ENCODE measurements at places on chromosomes 1 and 21.

- no peak for DNase-seq
Observed at GRCh38 chr21:43196826-43197225, 28.0 kb downstream of the CRYAA start.

DNA sequence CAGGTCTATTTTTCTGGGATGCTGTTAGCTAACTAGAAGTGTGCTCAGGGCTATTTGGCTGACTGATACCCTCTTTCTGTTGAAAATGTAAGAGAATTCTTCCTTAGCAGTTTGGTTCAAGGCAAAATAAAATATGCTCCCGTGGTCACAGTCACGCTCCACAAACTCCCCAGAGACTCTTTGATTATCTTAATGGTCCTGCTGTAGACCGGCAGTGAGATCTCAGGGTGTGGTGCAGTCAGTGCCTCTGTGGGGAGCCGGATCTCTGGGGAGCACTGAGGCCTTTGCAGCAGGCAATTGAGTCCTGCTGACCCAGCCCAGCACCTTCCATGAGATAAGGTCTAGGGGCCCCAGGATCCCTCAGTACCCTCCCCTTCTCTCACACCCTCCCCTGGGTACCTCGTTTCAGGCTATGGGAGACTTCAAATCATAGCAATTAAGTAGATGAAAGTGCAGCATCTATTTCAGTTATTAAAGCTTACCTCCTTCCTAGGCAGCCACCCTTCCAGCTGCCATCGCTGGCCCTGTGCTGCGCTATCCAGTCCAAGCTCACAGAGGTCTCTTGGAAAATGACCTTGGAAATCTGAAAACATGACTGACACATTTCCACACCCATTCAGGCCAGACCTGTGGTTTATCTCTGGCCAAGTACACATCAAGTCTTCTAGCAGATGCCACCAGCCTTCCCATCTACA, 98.1 kb downstream of the SEC16B start:
- no peak for DNase-seq

GRCh38 chr1:56330391-56331026, 248.9 kb downstream of the PLPP3 start:
- peak; percentile 20 for DNase-seq

DNA sequence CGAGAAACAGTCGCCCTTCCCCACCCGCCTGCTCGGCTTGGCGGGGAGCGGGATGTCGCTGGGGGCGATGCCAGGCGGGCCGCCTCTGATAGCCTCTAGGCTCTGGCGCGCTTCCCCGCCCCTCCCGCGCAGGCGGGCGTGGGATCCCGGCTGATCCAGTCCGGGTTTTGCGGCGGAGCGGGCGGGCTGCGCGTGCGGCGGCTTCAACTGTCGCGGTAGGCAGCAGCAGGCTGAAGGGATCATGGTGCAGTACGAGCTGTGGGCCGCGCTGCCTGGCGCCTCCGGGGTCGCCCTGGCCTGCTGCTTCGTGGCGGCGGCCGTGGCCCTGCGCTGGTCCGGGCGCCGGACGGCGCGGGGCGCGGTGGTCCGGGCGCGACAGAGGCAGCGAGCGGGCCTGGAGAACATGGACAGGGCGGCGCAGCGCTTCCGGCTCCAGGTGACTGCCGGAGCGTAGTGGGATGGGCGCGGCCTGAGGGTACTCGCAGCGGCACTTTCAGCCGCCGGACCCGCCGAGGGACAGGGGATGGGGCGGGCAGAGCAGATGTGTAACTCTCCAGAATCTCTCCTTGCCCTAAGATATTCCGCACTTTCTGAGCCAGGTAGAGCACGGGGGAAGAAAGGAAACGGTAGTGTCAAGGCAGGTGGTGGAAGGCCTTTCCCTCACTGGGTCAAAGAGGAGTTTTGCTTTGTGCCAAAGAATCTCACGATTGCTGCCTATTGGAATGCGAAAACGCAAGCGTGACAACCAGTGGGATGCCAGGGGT, at the start of gene FAAH:
FAAH (plus strand) TSS at position 210 of the 764 bp plus-strand sequence; CDS start at position 242, 32 bp downstream.
- DNase-seq = no peak

DNA sequence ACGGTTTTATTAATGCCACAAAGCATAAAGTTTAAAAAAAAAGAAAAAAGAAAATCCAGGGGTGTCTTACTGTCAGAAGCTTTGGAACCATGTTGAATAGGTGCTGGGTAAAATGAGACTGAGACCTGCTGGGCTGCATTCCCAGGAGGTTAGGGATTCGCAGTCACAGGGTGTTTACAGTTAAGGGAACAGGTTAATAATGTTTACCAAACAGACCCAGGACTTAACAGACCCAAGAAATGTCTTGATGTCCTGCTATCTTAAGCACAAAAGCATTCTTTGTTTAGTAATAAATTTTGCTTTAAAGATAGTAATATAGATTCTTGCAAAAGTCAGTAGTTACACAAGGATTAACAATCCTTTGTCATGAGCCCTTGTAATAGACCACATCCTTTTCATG, 54.7 kb downstream of the OLFML3 start:
- DNase-seq = no peak

- DNase-seq = peak; percentile 23
Observed at GRCh38 chr1:226763905-226764264, 24.8 kb upstream of the ITPKB start.

GRCh38 chr1:7931446-7931812, 9.2 kb downstream of the TNFRSF9 start:
- DNase-seq = no peak

DNA sequence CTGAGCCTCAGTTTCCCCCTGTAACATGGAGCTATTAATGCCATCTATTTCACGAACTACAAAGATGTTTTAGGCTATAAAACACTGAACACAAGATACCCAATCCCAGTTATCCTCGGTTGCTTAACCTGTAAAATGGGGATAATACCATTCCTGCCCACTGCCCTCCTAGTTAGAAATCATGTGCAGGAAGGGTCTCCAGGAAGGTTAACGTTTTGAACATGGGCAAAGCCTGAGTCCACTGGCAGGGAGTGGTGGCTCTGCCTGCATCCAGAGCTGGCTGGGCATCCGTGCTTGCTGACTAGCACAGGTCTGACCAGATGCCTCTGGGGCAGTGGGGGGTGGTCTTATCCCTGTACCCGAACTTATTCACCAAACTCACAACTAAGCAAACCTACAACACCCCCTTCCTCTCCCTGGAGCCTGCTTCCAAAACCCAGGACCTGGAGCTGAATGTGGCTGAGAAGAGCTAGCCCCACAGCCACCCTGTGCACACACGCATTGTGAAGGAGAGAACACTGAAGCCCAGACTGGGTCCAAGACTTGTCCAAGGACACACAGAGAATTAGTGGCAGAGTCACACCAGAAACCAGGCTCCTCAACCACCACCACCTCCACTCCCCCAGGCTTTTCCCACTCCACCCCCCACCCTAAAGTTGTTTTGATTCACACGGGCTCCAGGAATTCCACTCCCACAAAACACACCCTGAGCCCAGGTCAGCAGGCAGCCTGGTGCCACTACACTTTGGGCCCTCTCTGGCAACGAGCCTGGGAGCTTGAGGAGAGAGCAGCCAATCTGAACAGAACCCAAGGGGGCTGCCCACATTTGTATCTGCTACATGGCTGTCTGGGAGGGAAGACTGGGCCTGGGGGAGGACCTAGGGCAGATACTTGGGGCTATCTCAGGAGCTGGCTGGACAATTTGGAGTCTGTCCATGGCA, 1.6 kb downstream of the E2F2 start:
- no peak for DNase-seq

- DNase-seq = peak; percentile 34
Observed at GRCh38 chr1:235831148-235831547, 35.6 kb downstream of the LYST start.

DNA sequence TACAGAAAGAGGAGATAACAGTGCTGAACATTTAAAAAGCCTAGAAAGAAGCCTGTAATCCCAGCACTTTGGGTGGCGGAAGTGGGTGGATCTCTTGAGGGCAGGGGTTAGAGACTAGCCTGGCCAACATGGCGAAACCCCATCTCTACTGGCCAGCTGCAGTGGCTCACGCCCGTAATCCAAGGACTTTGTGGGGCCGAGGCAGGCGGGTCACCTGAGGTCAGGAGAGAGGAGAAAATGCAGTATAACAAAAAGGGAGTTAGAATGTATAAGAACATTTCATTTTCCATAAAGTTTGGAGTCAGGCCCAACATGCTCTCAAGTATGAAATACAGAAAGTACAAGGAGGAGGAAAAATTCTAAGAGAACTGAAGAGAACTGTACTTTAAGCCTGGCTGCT, 134.5 kb downstream of the SMYD3 start:
- no peak for DNase-seq

- no peak for DNase-seq
Observed at GRCh38 chr1:153560771-153561465, 4.7 kb downstream of the S100A2 start.

DNA sequence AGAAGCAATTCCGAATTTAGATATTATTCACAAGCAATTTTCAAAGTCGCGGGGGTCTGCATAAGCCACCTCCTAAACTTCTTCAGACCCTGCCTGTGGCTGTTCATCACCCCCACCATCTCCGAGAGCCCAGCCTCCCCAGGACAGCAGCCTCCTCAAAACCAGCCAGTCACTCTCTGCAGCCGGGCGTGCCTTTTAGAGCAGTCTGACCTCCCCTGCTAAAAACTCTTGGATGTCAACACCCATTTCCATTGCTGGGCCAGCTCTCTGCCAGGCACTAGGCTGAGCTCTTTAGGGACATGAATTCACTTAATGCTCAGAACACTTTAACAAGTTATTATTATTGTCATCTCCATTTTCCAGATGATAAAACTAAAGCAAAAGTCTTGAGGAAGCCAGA, 11.7 kb downstream of the ADPRS start:
- no peak for DNase-seq

DNA sequence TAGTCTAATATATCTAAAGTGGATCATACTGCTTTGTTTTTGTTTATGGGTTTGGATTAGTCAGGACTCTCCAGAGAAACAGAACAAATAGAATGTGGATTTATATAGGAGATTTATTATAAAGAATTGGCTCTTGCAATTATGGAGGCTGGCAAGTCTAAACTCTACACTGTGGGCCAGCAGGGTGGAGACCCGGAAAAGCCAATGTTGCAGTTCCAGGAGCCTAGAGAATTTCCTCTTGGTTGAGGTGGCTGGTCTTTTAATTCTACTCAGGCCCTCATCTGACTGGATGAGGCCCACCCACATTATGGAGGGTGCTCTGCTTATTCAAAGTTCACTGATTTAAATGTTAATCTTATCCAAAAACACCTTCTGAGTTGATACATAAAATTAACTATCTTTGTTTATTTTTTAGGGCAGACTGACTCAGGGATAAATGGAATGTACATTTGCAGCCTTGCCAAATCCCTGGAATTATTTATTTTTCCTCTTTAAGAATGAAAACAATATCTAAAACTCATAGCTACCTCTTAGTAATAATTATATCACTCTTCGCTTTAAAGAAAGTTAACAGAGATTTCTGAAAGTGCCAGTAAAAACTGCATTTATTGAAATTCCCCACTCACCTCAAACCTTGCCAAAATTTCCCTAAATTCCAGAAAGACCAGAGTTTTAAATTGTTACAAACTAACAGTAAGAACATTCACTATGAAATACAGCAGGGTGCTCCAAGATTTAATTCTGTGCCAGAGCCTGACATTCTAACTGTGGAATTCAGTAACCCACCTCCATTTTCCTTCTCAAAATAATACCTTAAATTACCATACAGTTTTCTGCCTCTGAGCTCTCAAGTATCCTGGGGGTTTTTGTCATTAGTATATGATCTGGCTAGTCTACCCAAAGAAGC, 36.6 kb upstream of the SSX2IP start:
- no peak for DNase-seq

- DNase-seq = peak; percentile 11
Observed at GRCh38 chr1:186806477-186806876, 22.3 kb upstream of the PLA2G4A start.

- no peak for DNase-seq
Observed at GRCh38 chr1:5111581-5111980, 457.2 kb downstream of the AJAP1 start.

DNA sequence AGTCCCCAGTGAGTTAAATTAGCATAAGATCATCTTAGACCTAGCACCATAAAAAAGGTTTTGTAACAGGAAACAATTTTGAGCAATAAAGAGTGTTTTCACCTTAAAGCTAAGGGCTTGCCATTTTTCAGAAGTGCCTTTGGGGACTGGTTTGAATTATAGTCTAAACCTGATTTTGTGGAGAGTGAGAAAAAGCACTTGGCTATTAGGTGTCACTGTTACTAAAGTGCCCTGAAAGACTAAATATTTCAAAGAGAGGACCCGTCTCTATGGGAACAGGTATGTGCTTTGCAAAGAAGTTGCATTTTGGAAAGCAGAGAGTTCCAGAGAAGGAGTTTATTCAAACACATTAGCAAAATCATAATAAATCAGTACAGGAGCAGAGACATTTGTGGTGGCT, 9.1 kb downstream of the NTNG1 start:
- no peak for DNase-seq

GRCh38 chr1:29362764-29363163, 126.4 kb downstream of the PTPRU start:
- DNase-seq = no peak

DNA sequence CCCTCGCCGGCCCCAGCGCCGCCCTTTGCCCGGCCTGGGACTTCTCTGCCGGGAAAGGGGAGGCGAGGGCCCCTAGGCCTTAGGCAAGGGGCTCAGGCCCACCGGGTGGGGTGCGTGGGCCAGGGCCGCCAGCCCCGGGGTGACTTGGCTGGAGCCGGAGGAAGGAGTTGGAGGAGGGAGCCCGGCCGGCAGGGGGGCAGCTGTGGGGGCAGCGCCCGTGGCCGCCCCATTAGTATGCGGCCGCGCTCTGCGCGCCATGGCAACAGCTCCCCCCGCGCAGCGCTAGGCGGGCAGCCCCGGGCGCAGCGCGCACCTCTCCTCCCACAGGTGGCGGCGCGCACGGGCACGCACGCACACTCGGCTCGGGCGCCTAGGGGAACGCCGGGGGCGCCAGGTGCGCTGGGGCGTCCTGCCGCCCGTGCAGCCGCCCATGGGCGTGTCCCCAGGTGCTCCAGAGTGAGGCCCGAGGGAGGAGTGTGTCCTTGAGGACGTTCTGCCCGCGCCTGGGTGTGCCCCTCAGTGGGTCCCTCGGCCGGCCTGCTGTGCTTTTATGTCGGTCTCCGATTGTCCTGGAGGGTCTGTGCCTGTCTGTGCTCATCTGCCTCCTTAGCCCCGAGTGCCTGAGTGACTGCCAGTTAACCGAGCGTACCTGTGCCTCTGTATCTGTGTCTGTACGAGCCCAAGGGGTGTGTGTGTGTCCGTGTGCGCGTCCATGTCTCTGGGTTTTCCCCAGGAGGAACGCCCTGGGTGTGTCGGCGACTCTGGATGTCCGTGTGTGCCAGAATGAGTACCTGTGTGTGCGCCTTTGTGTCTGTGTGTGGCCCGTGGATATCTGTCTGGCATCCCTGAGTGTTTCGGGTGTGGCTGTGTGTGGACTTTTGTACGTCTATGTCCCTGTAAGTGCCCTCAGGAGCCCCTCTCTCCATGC, 38.2 kb upstream of the WASF2 start:
- DNase-seq = peak; percentile 78
